Thoracic aorta (tissue), 2 donors: ENCODE measurements at places on chromosomes 16 and 17.

DNA sequence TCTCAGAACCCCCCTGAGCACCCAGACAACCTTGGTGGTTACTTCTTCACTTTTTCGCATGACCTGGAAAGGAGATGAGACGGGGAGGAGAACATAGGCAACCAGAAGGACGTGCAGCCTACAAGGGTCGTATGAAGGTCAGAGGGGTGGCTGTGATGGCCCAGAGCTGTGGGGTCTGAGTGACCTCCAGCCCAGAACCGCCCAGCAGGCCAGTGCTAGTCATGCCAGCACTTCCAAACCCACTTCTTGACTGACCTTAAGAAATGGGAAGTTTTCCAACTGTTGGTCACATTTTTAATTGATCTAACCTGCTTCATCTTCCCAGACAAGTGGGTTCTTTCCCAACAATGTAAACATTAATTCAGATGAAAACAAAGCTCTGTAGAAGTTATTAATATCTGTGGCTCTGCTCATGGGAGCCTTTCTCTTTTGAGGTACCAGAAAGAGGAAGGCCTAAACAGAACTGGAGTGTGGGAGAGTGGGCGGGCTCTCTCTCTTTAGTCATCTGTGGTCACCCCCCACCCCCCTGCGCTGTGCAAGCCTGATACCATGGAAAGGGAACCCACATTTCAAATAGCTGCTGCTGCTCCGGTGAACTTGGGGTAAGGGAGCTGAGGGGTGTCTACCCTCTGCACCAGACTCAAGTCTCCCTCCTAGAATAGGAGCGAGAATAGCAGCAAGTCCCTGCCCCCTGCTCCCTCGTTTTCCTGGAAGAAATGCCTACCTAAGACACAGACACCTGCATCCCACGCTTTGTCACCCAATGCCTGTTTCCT, 101.6 kb downstream of the RAB11FIP4 start:
- DNase-seq, result no peak

DNA sequence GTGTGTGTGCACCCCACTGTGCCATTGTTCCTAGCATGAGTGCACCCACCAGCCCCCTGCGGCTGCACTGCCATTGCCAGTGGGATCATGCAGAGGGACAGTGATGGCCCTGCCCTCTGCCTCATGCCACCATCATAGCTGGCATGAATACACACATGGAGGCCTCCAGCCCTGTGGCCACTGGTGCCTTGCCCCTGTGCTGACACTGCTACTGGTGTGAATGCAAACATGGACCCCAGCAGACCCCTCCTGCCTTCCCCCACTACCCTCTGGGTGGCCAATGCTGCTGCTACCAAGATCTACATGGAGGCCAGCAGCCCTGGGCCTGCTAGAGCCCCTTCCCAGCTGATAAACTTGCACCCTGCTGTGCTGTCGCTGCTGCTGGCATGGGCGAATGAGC, 995.5 kb upstream of the GOT2 start:
- no peak for DNase-seq

DNA sequence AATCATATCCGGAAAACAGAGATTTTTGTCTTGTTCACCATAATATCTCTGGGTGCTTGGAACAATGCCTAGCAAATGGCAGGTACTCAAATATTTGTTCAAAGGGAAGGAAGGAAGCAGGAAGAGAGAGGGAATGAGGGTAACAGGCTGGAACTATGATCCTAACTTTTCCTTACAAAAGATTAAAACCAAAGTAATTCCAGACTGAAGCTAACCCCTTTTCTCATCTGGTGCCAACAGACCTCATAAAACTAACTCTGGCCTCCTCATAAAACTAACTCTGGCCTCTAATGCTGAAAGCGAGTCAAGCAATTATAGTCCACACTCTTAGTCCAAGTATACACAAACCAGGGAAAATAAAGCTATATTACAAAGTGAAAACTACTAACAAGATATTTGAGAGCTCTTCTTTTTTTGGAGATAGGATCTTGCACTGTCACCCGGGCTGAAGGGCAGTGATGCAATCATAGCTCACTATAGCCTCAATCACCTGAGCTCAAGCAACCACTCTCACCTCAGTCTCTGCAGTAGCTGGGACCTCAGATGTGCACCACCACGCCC, 84.6 kb downstream of the KANSL1 start:
- DNase-seq, result no peak

GRCh38 chr17:81517009-81517338, 4.4 kb upstream of the ACTG1 start:
- no peak for DNase-seq

GRCh38 chr16:14015033-14015432, 56.1 kb upstream of the MRTFB start:
- DNase-seq, result no peak

DNA sequence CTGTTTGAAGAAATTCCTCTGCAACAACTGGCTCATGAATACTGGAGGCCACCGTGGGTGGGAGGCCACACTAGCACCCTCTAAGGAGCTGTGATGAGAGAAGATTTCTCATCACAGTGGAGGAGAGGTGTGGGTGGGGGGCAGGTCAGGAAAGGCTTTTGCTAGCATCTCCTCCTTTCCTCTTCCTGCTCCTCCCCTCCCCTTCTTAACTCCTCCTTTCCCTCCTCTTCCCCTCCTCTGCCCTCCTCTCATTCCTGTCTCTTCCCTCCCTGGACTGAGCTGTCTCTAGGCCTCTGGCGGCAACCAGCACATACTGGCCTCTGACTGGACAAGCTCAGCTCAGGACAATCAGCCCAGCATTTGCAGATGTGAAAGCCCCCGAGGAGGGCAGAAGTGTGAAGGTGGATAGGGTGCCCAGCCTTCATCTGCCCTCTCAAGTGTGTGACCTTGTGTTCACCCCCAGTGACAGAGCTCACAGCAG, 19.0 kb upstream of the LHX1 start:
- DNase-seq, result no peak

GRCh38 chr16:68492543-68493411, 44.5 kb upstream of the SMPD3 start:
- no peak for DNase-seq

DNA sequence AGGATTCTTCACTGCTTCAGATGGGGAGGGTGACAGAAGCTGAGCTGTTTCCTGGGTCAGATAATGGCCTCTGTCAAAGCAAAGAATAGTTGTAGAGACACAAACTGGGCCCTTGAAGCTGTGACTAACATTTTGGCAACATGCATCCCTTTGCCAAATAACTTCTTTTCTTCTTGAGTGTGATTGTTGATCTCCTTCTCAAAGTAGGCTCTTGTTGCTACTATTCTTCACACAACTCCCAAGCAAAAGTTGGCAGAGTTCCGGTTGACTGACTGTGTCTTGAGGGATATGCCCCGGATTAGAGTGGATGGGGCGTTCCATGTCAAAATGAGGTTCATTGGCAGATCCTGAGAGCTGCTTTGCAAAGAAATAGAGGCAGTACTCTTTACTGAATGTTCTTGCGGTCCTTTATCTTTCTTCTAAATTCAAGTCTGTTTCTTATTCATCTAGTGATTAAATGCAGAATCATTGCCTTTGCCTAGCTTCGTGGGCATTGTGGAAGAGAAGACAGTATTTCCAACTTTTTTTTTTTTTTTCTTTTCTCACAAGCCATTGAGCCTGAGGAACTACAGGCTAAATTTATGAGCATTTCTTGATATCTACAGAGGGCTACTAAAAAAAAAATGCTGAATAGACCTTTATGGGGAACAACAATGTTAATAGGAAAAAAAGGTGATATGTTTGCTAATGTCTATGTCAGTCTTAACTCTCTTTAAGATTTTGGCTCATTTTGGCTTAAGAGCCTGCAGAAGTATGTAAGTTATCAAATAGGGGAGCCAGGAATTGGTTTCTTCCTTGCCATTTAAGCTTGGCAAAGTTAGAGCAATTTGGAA, 5.8 kb downstream of the WIPF2 start:
- peak; percentile 9 for DNase-seq

DNA sequence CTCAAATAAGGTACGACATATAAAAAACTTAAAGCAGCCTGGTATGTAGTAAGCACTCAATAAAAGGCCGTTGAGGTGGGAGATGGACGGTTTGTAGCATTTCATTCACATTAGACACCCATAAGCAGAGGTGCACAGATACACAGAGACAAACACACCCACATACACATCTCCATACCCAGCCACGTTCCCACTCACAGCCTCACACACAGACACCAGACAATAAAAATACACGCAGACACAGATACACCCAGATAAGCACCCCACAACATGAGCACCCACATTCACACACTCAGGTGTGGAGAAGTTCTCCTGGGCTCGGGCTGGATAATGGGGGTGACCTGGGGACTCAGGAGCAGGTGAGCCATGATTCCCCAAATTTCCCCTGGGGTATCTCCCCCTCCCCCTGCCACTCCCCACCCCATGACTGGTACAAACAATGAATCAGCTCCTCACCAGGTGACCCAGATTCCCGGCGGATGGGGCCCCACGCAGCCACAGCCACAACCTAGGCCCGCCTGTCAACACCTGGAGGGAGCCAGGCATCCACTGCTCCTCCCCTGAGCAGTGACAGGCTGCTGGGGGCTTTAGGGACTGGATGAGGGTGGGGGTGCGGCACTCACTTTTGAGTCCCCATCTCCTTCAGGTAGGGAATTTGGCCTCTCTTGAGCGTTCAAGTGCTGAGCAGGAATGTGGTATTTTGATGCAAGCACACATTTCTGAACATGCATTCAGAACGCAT, 2.7 kb downstream of the DLX3 start:
- no peak for DNase-seq

- no peak for DNase-seq
Measured at GRCh38 chr17:29575511-29576213, 7.2 kb downstream of the TP53I13 start.

GRCh38 chr16:88628512-88628974, 9.8 kb upstream of the IL17C start:
- DNase-seq, result no peak
